ENCODE measurements at places on chromosomes 7 and 10. TPM values are rescaled to one million over a fixed set of nuclear protein-coding genes. Genes with fewer than 3 reads are reported as not detected.

Gene HTR5A
- not detected for total RNA-seq

Gene CALML3
- not detected for total RNA-seq

Gene INA
- under 0.01 TPM for total RNA-seq

Gene COBL
- total RNA-seq = not detected

Gene SUN3
- total RNA-seq = not detected

Gene GIMAP1
- 20.5 TPM for total RNA-seq

Gene SPDYE2
- total RNA-seq = not detected

Gene MRLN
- total RNA-seq = not detected

Gene ZNF518A
- 10.5 TPM for total RNA-seq

Gene PLOD3
- 53.2 TPM for total RNA-seq

Gene ZNF853
- 0.97 TPM for total RNA-seq

Gene HABP2
- not detected for total RNA-seq

Gene ANKRD30A
- not detected for total RNA-seq

Gene PRSS37
- total RNA-seq = not detected

Gene RGR
- total RNA-seq = not detected

Measured in epithelial cell of umbilical artery (primary cell).